ENCODE measurements at places on chromosomes 7 and 10. TPM values are rescaled to one million over a fixed set of nuclear protein-coding genes. Genes with fewer than 3 reads are reported as not detected.

Gene FAM221A
- 5.7 TPM for total RNA-seq

DNA sequence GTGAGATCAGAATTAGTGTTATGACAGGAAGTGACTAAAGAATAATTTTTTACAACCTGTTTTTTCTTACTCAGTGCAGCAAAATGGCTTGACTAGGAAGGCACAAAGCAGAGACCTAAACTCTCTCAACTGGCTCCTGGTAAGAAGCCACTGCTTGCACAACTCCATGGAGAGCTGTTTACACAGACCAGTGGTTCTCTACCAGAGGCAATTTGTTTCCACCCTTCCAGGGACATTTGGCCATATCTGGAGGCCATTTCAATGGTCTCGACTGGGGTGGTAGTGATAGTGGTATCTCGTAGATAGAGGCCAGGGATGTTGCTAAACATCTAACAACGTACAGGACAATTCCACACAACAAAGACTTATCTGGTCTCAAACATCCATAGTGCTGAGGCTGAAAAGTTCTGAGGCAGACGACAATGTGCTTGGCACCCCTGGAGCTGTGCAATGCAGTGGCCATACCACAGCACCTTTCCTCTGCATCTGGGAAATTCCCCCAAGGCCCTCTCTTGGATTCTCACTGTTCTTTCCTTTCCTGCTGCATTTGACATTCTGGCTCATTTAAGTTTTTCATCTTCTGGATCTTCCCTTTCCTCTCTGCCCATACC lies 105.4 kb upstream of the LAMB4 start:
- H3K4me1 ChIP-seq = no peaks in the 10 kb centered on the region
- no peak overlapping the region for H3K27ac ChIP-seq
- DNase-seq = no peak
- H3K27me3 ChIP-seq = no peaks in the 10 kb centered on the region

GRCh38 chr7:27916372-27916771 lies 176.4 kb downstream of the TAX1BP1 start:
- H3K27ac ChIP-seq = no peak overlapping the region
- no peaks in the 10 kb centered on the region for H3K36me3 ChIP-seq
- no peaks in the 10 kb centered on the region for H3K27me3 ChIP-seq
- no peak overlapping the region for H3K4me3 ChIP-seq
- peaks cover 2% of the 10 kb centered on the region for H3K4me1 ChIP-seq
- no peak for DNase-seq

DNA sequence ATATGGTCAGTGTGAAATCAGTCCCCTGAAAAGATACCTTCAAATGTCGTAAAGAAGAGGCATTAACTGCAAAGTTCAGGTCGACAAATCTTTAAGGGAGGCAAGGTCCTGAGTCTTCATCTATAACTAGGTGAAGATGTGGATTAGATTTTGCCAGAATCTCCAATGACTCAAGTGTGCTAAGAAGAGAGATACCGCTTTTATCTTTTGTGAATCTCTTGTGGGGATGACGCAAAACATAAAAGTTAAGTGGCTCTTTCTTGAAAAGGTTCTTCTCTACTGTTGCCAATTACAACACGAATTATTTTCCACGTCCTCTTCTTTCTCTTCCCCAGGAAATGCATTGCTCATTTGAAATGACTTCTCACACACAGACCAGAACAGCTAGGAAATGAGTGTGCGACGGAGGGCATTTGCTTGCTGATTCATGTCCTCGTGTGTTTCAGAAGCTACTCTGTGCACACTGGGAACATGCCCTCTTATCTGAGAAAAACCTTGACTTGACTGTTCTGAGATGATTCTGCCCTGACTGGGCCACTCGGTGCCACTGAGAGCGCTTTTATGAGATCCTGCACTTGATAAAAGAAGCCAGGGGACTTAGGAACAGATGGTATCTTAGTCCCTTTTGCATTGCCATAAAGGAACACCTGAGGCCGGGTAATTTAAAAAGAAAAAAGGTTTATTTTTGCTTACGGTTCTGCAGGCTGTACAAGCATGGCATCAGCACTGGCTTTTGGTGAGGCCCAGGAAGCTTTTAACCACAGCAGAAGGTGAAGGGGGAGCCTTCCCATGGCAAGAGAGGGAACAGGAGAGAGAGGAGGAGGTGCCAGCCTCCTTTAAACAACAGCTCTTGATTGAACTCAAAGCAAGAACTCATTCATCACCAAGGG lies 169.5 kb upstream of the PFKP start:
- DNase-seq = no peak
- no peaks in the 10 kb centered on the region for H3K27me3 ChIP-seq
- no peaks in the 10 kb centered on the region for H3K36me3 ChIP-seq
- no peak overlapping the region for H3K27ac ChIP-seq
- no peak overlapping the region for H3K4me3 ChIP-seq
- H3K4me1 ChIP-seq = no peaks in the 10 kb centered on the region

DNA sequence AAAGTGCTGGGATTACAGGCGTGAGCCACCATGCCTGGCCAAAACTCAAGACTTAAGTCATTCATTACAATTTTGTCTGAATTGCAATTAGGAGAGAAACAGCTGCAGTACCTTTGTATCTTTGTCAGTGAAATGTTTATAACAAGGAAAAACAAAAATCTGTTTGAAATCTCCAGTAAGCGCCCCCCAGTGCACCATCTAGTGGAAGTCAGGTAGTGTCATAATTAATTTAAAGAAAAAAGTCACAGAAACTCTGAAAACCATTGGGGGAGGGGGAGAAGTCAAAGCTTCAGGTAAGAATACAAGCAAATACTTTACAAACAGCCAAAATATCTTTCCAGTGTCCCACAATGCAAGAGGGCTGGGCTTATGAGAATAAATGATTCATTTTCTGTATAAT lies 2.8 kb downstream of the MPP7 start:
- H3K4me3 ChIP-seq = no peak overlapping the region
- no peaks in the 10 kb centered on the region for H3K36me3 ChIP-seq
- peaks cover 4% of the 10 kb centered on the region for H3K4me1 ChIP-seq
